Large intestine (tissue), 12 donors: ENCODE measurements at places on chromosomes 13 and 19.

DNA sequence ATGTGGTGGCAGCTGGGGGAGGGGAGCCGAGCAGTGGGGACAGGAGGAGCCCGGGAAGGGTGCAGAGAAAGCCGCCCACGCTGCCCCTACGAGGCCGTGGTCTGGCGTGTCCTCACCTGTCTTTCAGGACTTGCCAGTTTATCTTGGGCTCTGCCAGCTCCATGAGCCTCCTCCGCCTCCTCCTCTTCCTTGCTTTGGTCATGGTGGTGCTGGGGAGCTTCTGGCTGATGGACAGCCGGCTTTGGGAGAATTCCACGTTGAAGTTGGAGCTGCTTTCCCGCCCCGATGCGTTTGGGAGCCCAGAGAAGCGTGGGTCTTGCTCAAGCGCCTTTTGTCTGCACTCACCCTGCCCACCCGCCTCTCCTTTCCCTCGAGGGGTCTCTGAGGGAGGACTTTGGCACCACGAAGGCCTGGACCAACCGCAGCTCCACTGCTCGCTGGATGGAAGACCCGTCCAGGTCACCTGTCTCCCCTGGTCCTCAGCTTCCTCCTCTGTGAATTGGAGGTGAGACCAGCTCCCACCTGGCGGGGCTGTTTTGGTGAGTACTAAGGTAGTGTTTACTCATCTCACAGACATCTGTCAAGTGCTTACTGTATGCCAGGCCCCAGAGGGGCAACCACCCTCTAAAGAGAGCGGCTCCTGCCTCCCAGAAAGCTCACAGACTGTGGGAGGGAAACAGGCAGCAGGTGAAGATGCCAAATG is 29.7 kb upstream of the MIER2 start:
- no peak for DNase-seq

DNA sequence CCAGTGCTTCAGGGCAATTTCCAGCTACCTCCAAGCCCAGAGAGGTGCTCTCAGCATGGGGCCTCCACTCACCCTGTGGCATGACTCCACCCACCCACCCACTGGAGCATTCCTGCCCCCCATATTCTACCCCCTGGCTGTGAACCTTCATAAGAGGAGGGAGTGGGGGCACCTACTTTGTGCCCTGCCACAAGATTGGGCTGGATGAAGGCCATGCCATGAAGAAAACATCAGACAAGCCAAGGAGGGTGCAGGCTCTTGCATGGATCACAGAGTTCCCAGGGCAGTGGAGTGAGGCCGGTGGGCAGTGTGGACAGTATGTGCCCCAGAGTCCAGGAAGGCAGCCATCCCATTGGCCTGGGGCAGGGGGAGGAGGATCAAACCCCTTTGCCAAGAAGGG is 97.8 kb downstream of the UQCRFS1 start:
- DNase-seq: no peak

DNA sequence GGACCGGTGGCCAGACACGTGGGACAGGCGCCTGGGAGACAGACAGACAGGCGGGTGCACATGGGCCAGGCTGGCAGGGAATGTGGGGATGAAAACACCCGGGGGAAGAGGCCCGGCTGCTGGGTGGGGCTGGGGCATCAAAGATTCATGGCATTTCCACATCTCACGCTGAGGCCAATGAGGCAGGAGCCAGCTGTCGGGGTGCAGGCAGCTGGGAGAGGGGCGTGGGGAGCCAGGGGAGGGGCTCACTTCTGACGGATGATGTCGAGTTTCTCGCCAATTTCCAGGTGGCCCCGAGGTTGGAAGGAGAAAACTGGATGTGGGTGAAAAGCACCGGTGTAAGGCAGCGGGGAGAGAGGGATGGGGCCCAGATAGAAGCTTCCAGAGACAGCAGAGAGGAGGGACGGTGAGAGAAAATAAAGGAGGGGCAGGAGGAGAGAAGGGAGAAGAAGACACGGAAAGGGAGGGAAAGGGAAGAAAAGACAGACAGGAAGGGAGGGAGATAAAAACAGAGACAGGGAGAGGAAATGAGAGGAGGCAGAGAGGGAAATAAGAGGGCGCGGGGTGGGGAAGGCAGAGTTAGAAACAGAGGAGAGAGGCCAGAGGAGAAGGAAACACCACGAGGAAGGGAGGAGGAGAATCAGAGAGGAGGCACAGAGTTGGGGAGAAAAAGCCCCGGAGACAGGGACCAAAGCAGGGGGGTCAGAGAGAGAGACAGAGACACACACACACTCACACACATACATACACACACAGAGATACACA is 8.0 kb upstream of the CCER2 start:
- DNase-seq: no peak

GRCh38 chr19:11479898-11480714 is 740 bp downstream of the ELAVL3 start:
- no peak for DNase-seq

GRCh38 chr19:42197375-42197817 is 20.1 kb downstream of the DEDD2 start:
- peak; percentile 53 for DNase-seq
